Breast epithelium (tissue), 4 donors: ENCODE measurements at places on chromosomes 7 and 10. TPM values are rescaled to one million over a fixed set of nuclear protein-coding genes. Genes with fewer than 3 reads are reported as not detected.

- no peak overlapping the region for H3K27ac ChIP-seq
- H3K27me3 ChIP-seq = no peaks in the 10 kb centered on the region
- no peak overlapping the region for H3K4me3 ChIP-seq
- no peaks in the 10 kb centered on the region for H3K36me3 ChIP-seq
- H3K4me1 ChIP-seq = no peaks in the 10 kb centered on the region
- DNase-seq = no peak
Measured at GRCh38 chr7:50204581-50204980, 99.9 kb upstream of the IKZF1 start.

Gene ADCY1
- 1.6 TPM for total RNA-seq

Gene ITIH5
- total RNA-seq = 18.7 TPM

DNA sequence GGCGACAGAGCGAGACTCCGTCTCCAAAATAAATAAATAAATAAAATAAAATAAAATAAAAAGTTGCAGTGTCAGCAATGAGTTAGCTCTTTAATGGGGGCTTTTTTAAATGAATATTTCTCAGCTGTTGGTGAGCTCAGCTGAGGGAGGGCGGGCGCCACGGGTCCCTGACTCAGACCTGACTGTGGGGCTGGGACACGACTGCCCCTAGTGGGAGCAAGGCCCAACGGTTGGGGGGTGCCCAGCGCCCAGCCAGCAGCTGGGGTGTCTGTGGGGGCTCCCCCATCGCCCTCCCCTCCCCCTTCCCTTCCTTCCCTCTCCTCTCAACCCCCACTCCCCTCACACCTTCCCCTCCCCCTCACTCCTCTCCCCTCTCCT lies 46.6 kb downstream of the PWWP2B start:
- H3K36me3 ChIP-seq = no peaks in the 10 kb centered on the region
- H3K27me3 ChIP-seq = no peaks in the 10 kb centered on the region
- DNase-seq = no peak
- H3K4me1 ChIP-seq = peaks cover 6% of the 10 kb centered on the region

GRCh38 chr10:115001506-115002381 lies 63.7 kb downstream of the TRUB1 start:
- no peaks in the 10 kb centered on the region for H3K36me3 ChIP-seq
- H3K27ac ChIP-seq = no peak overlapping the region
- no peak for DNase-seq
- no peaks in the 10 kb centered on the region for H3K4me1 ChIP-seq
- no peaks in the 10 kb centered on the region for H3K27me3 ChIP-seq

DNA sequence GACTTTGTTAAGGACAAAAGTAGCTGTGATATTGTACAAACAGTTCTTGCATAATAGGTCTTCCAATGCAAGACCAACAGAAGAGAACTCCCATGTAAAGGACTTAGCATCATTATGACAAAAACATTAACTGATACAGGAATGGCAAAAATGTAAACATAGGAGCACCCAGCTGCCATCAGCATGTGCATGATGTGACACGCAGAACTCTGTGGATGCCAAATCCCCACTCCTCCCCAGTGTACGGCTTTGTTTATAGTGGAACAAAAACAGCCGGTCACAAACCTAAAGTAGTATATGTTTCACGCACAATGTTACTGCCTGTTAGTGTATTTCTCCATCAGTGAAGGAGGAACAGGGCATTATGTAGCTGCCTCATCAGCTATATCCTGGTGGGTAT lies 316.0 kb upstream of the AOAH start:
- no peaks in the 10 kb centered on the region for H3K4me1 ChIP-seq
- DNase-seq = no peak
- H3K27ac ChIP-seq = no peak overlapping the region
- H3K27me3 ChIP-seq = no peaks in the 10 kb centered on the region
- H3K4me3 ChIP-seq = no peak overlapping the region

DNA sequence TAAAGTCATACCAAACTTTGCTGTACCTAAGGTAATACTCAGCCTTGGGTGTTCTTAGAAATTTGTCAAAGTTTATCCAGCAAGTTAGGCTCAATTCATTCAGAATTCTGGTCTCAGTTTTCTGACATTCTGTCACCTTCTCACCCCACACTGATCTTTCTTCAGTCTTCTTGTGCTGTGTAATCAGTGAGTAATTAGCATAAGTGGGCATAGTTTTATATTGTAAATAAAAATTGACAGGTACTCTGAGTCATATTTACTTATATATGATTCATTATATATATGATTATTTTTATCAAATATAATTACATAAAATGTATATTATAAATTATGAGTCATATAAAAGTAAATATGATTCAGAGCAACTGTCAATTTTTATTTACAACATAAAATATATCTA lies 170.9 kb upstream of the MAGI2 start:
- H3K4me3 ChIP-seq = no peak overlapping the region
- H3K27me3 ChIP-seq = no peaks in the 10 kb centered on the region
- H3K4me1 ChIP-seq = no peaks in the 10 kb centered on the region
- no peak overlapping the region for H3K27ac ChIP-seq
- no peak for DNase-seq
- H3K36me3 ChIP-seq = no peaks in the 10 kb centered on the region

GRCh38 chr7:107027208-107027607 lies 17.3 kb upstream of the PRKAR2B start:
- no peaks in the 10 kb centered on the region for H3K36me3 ChIP-seq
- H3K4me1 ChIP-seq = no peaks in the 10 kb centered on the region
- no peak for DNase-seq
- H3K27me3 ChIP-seq = no peaks in the 10 kb centered on the region

GRCh38 chr10:71367271-71367670 lies 29.4 kb upstream of the CDH23 start:
- no peak for DNase-seq
- H3K27ac ChIP-seq = no peak overlapping the region
- no peak overlapping the region for H3K4me3 ChIP-seq
- H3K27me3 ChIP-seq = no peaks in the 10 kb centered on the region
- H3K4me1 ChIP-seq = no peaks in the 10 kb centered on the region

Gene IGF2BP3
- 0.59 TPM for total RNA-seq
